ENCODE measurements at places on chromosomes 11 and 22.

GRCh38 chr11:129703846-129704245, 111.8 kb upstream of the TMEM45B start:
- no peak for DNase-seq

- DNase-seq = peak; percentile 53
Observed at GRCh38 chr11:96052921-96053651, 129.2 kb upstream of the MTMR2 start.

- no peak for DNase-seq
Observed at GRCh38 chr11:73445980-73446379, 69.8 kb downstream of the RELT start.

DNA sequence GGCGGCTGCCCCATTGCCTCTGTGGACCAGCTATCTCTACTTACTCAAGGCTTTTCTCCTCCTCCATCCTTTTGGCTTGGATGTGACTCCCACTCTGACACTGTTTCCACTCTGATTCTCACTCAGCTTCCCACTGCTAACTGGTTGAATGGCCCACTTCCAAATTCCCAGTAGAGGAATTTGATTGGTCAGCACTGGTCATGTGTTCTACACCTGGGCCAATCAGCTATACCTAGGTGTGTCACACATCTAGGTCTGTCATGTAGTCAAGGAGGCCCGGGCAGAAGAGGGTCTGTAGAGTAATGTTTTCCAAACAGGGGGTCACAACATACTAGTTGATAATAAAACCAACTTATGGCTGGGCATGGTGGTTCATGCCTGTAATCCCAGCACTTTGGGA, 53.3 kb downstream of the TPBGL start:
- no peak for DNase-seq

DNA sequence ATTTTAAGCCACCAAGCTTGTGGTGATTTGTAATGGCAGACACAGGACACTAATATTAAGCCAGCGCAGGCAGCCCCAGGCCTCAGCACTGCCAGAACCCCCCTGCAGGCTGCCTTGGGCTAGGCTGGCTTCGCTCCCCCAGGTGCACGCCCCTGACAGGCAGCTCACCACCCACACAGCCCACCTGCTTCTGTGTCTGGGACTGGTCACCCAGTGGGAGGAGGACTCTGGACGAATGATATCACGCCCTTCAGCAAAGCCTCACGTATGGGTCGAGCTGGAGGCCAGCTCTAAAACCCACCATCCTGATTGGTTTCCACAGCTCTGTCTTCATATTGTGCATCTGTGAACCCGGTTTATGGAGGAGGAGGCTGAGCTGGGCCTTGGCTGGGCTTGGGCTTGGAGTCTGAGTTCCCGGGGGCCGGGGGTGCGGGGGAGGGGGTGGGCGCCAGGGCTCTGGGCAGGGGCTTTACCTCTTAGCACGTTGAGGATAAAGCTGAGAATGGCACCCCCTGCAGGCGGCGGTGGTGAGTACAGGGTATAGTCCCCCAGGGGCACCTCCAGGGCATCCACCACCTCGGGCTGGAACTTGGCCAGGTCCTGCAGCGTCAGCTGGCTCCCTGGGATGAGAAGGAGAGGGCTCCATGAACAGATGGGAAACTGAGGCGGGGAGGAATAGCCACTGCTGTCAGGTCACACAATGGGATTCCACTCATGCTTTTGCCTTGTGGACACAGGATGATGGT, 13.8 kb downstream of the GGT5 start:
- no peak for DNase-seq

GRCh38 chr22:17772249-17772957, 1.9 kb downstream of the BID start:
- no peak for DNase-seq

GRCh38 chr11:81237139-81237538, 1496.5 kb downstream of the FAM181B start:
- DNase-seq = peak; percentile 87

GRCh38 chr22:45925811-45926351, 51.1 kb downstream of the WNT7B start:
- no peak for DNase-seq

- DNase-seq = no peak
Observed at GRCh38 chr11:128767591-128768001, 73.7 kb downstream of the FLI1 start.

DNA sequence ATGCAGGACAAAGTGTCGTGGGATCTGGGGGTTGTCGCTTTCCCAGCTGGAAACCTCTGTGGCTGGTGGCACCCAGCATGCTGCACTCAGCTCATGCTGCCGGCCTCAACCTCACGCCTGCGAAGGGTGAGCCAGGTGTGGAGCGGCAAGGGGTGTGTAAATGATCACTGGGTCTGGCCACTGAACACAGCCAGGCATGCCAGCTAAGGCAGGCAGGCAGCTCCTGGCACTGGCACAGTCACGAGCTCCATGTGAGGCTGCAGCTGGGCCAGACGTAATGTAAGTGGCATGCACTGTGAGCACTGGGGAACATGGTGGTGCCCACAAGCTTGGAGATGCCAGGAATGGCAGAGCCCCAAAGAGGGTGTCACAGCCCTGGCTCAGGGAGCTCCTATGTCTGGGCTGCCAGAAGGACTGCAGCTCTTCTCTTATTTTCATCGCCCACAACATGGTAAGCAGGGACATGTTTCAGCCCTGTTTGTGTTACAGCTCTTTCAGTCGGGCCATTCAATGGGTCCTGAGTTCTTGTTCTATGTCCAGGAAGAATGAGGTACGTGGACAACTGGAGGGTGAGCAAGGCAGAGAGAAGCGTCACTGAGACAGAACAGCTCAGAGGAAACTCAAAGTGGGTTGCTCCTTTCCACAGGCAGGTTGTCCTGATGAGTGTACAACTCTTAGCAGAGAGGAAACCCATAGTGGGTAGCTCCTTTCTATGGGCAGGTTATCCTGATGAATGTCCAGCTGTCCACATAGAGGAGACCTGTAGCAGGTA, 403.8 kb downstream of the CNTN5 start:
- no peak for DNase-seq

DNA sequence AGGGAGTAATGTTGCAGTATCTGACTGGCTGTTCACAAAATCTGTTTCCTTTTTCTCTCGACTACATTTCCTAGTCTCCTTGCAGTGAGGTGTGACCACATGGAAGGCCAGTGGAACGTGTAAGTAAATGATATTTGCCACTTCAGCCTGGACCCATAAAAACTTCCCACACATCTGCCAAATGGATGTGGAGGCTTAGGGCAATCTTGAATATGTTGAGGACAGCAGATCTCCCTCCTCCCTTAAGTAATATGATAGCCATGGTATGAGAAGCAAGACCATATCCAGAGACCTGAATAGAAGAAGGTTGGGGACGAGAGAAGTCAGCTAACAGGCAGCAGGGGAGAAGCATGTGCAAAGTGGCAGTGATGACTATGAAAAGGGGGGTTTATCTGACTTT, 33.0 kb upstream of the C11orf87 start:
- DNase-seq = no peak

- peak; percentile 5 for DNase-seq
Observed at GRCh38 chr11:107408762-107409211, 48.8 kb downstream of the CWF19L2 start.

DNA sequence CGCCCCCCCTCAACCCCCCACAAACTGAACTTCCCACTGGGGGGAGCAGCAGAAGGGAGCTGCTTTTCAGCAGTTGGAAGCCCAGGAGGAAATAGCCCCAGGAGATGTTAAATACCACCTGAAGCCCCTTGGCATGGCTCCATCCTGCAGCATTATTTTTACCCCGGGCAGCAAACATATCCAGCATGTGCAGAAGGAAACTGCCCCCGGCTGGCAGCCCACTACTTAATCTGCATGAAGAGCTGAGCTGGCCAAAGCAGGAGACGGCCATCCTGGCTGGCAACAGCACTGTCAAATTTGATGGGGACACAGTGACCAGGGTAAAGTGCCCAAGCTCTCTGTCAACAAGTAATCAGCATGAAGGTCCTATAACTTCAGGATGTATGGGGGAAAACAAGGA, 32.0 kb downstream of the BUD13 start:
- DNase-seq = peak; percentile 8

GRCh38 chr11:65084598-65085375, 765 bp downstream of the ZFPL1 start:
- no peak for DNase-seq

- DNase-seq = peak; percentile 16
Observed at GRCh38 chr11:13691286-13691899, 22.9 kb downstream of the FAR1 start.

GRCh38 chr11:57785072-57785471, 23.5 kb downstream of the CTNND1 start:
- DNase-seq = no peak

GRCh38 chr11:36398231-36398953, 102.3 kb downstream of the PRR5L start:
- no peak for DNase-seq

DNA sequence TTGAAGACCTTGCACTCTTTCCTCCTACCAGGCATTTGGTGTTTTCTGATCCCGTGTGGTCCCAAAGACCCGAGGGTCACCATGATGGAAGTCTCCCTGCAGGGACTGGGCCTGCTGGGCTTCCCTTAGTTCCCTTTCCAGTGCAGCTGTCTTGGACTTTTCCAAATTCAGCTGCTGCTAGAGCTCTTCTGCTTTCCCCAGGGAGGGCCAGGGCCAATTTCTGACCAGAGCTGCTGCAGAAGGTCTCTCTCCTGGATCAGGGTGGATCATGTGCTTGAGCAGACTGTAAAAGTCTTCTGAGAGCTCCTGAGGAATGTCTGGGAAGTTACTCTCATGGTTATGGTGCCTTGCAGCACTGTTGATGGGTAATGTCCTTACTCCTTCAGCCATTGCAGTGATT, 23.2 kb downstream of the LDLRAD3 start:
- no peak for DNase-seq

- peak; percentile 81 for DNase-seq
Observed at GRCh38 chr22:36197065-36197440, 4.6 kb downstream of the APOL4 start.

GRCh38 chr11:1946812-1947484, at the start of gene MRPL23:
MRPL23 (plus strand) TSS chr11:1947332; CDS start chr11:1947363, 31 bp downstream.
- DNase-seq = no peak

DNA sequence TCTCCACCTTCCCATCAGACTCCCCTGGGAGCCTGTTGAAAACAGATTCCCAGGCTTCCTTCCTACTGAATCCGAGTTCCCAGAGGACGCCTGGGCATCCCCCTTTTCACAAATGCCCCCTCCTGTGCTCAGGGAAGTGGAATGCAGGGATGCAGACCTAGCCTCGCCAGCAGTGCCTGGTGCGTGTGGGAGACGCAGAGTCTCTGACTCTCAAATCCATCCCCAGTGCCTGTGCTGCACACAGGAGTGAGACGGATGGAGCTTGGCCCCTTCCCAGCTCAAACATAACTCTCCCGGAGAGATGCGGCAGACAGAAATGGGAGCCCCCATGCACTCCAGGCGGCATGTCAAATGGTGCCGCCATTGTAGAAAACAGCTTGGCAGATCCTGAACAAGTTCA, 62.6 kb downstream of the CTTN start:
- DNase-seq = no peak

DNA sequence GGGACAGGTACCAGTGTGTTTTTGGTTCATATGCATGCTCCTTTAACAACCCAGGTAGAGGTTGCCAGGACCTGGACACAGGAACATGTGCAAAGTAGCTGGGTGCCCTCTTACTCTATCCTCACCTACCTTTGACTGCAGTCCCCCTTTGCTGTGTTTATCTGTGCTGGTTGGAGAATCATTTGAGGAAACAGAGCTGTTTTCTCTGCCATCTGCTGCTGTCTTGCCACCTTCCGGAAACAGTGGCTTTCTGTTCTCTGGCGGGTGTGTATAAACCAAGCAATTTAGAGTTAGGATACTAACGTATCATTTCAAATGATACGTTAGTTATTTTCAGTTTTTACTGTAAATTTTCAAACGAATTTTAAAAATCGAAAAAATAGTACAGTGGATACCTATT, 171.9 kb upstream of the TTC12 start:
- DNase-seq = no peak

DNA sequence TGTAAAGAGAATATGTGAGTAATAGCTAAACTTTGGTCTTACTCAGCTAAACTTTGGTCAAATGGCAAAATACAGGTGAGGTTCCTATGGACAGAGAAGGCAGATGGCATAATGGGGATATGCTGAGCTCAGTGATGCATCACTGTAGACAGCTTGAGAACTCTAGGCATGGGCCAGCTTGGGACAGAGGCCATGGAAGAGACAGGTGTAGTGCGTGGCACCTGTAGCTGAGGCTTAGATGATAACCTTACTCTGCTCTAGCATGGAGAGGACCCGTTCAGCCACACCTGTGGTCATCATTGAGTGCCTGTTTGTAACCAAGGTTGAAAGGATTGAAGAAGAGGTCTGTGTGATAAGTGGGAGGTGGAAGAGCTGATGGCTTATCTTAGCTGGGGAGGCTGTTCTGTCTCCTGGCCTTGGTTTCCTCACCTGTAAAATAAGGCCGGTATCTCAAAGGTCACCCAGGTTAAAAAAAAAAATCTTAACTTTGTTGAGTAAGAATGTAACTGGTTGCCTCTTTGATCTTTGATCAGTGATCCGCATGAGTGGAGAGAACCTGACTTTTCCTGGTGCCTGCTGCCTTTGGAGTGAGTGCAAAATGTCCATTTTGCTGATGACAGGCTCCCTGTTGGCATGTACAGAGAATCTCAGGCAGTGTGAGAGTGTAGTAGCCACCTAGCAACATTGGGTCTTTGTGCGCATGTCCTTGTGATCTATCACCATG, 48.6 kb downstream of the ZNRF3 start:
- DNase-seq = no peak

DNA sequence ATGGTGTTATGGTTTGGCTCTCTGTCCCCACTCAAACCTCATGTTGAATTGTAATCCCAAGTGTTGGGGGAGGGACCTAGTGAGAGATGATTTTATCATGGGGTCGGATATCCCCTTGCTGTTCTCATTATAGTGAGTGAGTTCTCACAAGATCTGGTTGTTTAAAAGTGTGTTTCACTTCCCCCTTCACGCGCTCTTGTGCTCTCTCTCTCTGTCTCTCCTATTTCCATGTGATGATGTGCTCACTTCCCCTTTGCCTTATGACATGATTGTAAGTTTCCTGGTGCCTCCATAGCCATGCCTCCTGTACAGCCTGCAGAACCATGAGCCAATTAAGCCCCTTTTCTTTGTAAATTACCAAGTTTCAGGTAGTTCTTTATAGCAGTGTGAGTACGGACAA, 765.1 kb downstream of the KCNA4 start:
- no peak for DNase-seq

Data from choroid plexus epithelial cell (primary cell).